Tibial artery (tissue), 4 donors: ENCODE measurements at places on chromosomes 4 and X.

- no peak overlapping the region for H3K4me3 ChIP-seq
- peaks cover 6% of the 10 kb centered on the region for H3K4me1 ChIP-seq
- no peak for DNase-seq
- H3K27me3 ChIP-seq = no peaks in the 10 kb centered on the region
- H3K27ac ChIP-seq = no peak overlapping the region
Measured at GRCh38 chrX:54173791-54174190, 9.3 kb downstream of the FAM120C start.

GRCh38 chr4:126448086-126448845 is 1133.5 kb downstream of the FAT4 start:
- H3K4me1 ChIP-seq = no peaks in the 10 kb centered on the region
- no peak for DNase-seq
- H3K4me3 ChIP-seq = no peak overlapping the region

DNA sequence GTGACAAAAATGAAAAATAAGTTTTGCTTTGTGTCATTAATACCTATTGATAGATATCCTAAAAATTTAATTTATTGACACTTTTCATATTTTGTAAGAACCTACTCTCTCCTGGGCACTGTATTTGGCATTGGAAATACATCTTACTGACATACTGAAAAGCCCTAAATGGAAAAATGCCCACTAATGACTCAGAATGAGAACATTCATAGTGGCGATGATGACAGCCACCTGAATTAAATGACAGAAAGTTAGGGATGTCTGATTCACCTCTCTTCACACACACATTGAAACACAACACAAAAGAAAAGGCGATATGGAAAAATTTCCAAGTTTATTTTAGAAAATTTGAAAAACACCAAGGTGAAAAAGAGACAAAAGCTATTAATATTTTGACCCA is 992.3 kb downstream of the STPG2 start:
- no peak overlapping the region for H3K4me3 ChIP-seq
- no peak overlapping the region for H3K27ac ChIP-seq

- no peak for DNase-seq
- peak overlapping the region; percentile 57 for H3K4me3 ChIP-seq
- H3K27me3 ChIP-seq = peaks cover 48% of the 10 kb centered on the region
- no peaks in the 10 kb centered on the region for H3K36me3 ChIP-seq
Measured at GRCh38 chr4:180058691-180059215, 2184.4 kb upstream of the TENM3 start.

- no peaks in the 10 kb centered on the region for H3K27me3 ChIP-seq
- no peak overlapping the region for H3K4me3 ChIP-seq
- H3K36me3 ChIP-seq = no peaks in the 10 kb centered on the region
- no peak overlapping the region for H3K27ac ChIP-seq
Measured at GRCh38 chr4:183364025-183364424, 41.8 kb upstream of the CLDN24 start.

DNA sequence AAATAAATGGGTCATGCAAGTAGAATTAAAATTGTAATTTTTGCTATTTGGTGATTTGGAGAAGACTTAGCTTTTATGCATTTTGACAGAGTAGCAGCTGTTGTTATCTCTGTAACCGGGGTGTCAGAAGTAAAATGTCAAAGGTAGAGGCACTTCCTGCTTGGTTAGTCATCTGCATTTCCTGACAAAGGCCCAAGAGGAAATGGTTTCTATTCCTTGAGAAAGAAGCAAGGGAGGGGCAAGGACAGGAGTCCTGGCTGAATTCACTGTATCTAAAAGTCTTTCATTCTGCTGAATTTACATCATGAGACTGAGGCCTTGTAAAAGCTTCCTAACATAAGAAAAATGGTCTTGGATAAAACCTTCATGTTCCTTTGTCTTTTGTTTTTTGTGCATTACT is 550.9 kb upstream of the BOD1L1 start:
- H3K4me1 ChIP-seq = no peaks in the 10 kb centered on the region
- no peaks in the 10 kb centered on the region for H3K27me3 ChIP-seq
- no peak for DNase-seq

- no peaks in the 10 kb centered on the region for H3K36me3 ChIP-seq
- H3K4me3 ChIP-seq = peak overlapping the region; percentile 20
- H3K27ac ChIP-seq = peak overlapping the region; percentile 77
- no peaks in the 10 kb centered on the region for H3K4me1 ChIP-seq
Measured at GRCh38 chr4:79625361-79625760, 217.3 kb upstream of the GK2 start.

GRCh38 chrX:111041018-111041462 is 55.0 kb upstream of the PAK3 start:
- no peaks in the 10 kb centered on the region for H3K36me3 ChIP-seq
- no peak overlapping the region for H3K27ac ChIP-seq
- H3K27me3 ChIP-seq = no peaks in the 10 kb centered on the region
- H3K4me3 ChIP-seq = no peak overlapping the region

DNA sequence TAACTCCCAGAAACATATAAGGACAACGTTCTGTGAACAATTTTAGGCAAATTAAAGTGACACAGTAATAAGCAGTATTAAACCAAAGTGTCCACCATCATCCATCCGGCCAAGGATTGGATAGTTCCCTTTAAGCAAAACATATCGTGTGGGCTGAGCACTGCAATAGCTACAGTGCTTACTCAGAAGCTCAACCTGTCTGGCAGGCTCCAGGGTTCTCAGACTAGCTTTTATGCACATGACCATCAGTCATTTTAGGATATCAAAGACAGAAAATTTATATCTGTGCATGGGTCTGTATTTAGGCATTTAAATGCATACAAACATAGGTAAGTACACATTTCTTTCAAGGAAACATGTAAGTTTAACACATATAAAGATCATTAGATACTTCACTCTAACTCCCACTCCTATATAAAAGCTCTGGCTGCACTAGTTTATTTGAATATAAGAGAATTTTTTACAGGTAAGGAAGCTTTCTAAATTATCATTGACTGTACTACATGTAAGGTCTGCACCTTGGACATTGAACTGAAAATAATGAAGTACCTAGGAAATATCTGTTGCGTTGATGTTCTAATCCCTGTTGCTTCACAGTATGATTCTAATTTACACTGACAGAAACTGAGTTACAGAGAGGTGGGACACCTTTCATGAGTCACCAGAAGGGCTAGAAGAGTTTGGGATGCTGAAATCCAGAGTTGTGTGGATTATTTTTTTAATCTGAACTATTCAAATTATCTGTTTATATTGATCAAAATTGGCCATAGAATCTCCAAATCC is 67.6 kb downstream of the ELOVL6 start:
- no peak overlapping the region for H3K4me3 ChIP-seq
- DNase-seq = no peak
- H3K4me1 ChIP-seq = no peaks in the 10 kb centered on the region
- no peaks in the 10 kb centered on the region for H3K36me3 ChIP-seq

DNA sequence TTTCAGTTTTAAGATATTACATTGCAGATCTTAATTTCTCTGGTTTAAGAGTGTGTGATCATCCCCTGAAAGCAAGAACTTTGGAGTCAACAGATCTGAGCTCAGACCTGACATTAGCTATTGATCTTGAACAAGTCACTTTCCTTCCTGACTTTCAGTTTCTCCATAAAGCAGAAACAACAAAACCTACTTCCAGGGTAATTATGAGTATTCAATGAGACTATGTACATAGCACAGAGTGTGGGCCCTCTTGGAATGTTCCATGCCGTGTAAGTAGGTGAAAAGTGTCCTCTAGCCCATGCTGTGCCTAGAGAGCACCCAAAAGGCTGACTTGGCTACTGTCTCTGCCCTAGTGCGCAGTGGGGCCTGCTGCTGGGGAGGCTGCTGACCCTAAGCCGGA is 188.0 kb upstream of the RPL34 start:
- no peaks in the 10 kb centered on the region for H3K4me1 ChIP-seq
- H3K4me3 ChIP-seq = no peak overlapping the region
- no peak overlapping the region for H3K27ac ChIP-seq

DNA sequence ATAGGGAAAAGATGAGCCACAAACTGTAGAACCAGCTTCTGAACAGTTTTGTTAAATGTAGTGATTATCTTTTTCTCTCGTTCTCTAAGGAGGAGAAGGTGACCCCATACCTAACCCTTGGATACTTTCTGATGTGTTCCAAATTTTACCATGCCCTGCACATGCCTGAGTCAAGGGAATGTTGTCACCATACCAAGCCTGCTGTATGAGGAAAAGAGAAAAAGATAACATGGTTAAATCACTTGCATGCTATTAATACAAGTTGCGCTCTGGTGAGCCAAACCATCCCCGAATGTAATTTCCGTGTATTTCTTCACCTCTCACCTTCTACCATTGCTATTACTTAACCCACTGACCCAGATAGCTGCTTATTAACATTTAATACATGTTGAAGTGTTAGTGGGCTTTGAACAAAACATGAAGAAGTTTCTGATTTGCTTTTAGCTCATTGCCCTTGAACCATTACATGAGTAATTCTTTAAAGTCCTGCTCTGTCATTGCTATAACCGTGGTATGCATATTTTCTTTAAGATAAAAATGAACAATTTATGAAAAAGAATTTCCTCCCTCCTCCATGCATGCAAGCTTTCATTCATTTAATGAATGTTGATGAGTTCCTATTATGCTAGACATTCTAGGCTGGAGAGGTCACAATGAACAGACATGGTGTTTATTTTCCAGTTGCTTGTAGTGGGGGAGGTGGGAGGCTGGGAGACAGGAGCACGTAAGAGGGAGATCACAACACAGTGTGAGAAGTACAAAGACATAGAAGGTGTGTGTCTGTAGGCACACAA is 13.6 kb upstream of the KIT start:
- H3K27ac ChIP-seq = no peak overlapping the region
- no peak for DNase-seq
- H3K4me1 ChIP-seq = no peaks in the 10 kb centered on the region
- no peak overlapping the region for H3K4me3 ChIP-seq
- no peaks in the 10 kb centered on the region for H3K27me3 ChIP-seq
- no peaks in the 10 kb centered on the region for H3K36me3 ChIP-seq

GRCh38 chr4:153987291-153987690 is 198.4 kb upstream of the SFRP2 start:
- H3K27ac ChIP-seq = no peak overlapping the region
- DNase-seq = no peak
- no peaks in the 10 kb centered on the region for H3K27me3 ChIP-seq
- H3K4me1 ChIP-seq = no peaks in the 10 kb centered on the region
- no peaks in the 10 kb centered on the region for H3K36me3 ChIP-seq

DNA sequence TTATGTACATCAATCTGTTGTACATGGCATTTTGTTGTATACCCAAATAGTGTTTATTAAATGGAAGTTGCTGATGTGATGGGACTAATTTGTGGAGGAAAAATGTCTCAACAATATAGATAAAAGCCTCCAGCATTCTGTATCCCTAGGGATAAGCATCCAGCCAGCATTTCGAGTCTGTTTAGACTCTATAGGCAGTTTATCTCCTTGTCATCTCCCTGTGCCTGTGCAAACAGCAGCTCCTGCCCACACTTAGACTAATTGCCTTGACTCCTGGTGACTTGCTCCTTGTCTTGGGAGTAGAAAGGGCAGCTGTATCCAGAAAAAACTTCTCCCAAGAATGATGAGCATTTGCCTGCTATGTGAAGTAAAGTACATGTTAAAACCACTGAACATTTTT is 83.8 kb downstream of the DOCK11 start:
- no peak overlapping the region for H3K4me3 ChIP-seq
- no peak overlapping the region for H3K27ac ChIP-seq
- no peaks in the 10 kb centered on the region for H3K27me3 ChIP-seq
- no peaks in the 10 kb centered on the region for H3K4me1 ChIP-seq
- DNase-seq = no peak
- peaks cover 12% of the 10 kb centered on the region for H3K36me3 ChIP-seq
